Stimulated activated CD8-positive, alpha-beta memory T cell treated with anti-CD3 and anti-CD28 coated beads, Interleukin-15, amount 100 ng/mL, for 24 hours (primary cell): ENCODE measurements at places on chromosomes 4 and X.
A peak's percentile ranks its signal among the peaks of the same experiment; 100 is the strongest.

DNA sequence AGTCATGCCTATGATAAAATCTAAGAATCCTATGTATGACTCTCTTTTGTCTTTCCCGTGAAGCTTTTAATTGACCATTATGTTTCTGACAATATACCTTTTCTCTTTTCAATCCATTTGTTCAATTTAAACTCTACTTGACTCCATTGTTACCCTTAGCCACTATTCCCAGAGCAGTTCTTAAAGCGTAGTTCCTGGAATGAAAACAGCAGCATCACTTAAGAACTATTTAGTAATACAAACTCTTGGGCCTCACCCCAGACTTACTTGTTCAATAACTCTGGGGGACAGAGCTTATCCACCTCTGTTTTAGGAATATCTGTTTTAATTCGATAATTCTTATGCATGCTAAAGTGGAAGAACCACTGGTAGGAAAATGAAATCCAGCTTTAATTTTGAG is 358.4 kb downstream of the PRR32 start:
- DNase-seq: no peak

- no peak for DNase-seq
Observed at GRCh38 chr4:146273204-146273901, 59.0 kb downstream of the REELD1 start.

- DNase-seq: no peak
Observed at GRCh38 chr4:152665691-152666395, 14.0 kb downstream of the TMEM154 start.

DNA sequence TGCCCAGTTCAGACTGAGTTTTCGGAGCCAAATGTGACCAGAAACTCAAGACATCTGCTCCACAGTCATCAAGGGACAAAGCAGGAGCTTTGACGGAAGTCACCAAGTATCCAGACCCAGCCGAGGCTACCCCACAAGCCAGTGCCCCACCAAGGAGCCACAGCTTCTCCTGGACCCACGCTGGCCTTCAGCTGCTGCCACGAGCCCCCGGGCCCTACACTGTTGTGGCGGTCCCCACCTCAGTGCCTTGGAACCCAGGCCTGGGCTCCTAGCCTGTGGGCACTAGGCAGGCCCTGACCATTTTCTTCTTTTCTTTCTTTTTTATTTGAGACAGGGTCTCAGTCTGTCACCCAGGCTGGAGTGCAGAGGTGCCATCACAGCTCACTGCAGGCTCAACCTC is 82.1 kb upstream of the NKX1-1 start:
- DNase-seq: no peak

- DNase-seq: no peak
Observed at GRCh38 chr4:28443801-28444412, 1583.3 kb downstream of the STIM2 start.

GRCh38 chrX:33357606-33358005 is 146.3 kb upstream of the DMD start:
- DNase-seq: no peak

DNA sequence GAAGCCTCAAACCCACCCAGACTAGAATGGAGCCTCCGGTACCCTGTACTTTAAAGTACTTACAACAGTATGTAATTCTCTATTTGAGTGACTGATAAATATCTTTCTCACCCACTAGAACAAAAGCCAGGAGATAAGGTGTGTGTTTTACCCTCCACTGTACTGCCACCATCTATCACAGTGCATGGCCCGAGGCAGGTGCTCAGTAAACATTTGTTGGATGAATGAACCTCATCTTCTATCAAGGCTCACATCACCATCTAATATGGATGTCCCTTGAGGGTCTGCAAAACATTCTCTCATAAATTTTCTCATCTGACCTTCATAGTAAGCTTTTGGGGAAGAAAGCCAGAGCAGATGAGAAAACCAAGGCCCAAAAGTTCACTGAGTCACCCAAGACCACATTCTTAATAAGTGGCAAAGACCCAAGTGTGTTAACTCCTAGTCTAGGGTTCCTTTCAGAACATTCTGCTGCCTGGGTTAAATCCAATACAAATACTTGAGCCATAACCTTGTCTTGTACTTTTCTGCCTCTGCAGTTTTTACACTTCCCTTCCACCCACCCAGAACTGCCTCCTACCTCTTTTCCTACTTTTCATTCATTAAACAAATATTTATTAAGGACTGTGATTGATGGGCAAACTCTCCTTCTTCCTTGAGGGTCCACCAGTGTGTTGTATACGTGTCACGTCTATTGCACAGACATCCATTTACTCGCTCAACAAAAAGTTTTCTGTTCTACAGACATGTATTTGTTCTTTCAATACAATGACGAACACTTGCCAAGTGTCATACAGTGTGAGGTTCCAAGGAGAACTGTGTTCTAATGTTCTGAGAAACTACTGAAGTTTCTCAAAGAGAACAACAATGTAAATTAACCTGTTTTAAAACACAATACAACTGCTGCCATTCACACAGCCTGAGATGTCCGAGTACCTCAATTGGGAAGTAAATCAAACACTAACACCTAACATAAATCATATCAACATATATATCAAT is 35.7 kb downstream of the APBB2 start:
- DNase-seq: no peak

GRCh38 chrX:54808109-54808604 is 612 bp downstream of the MAGED2 start:
- peak; percentile 13 for DNase-seq

DNA sequence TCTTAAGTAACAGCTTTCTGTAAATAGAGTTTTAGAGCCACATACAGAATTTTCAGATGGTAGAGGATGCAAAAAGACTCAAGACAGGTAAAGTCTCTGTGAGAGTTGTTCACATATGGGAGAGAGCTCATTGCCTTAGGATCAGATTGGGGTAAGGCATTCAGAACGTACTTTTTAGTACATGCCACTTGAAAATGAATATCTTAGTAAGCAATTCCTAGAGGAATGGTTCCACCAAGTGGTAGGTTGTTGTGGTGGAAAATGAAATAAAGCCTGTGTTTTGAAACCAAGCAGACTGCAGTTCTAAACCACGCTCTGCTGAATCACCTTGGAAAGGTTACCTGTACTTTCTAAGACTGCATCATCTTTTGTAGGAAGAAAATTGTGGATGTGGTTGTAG is 547.0 kb upstream of the LCORL start:
- no peak for DNase-seq

DNA sequence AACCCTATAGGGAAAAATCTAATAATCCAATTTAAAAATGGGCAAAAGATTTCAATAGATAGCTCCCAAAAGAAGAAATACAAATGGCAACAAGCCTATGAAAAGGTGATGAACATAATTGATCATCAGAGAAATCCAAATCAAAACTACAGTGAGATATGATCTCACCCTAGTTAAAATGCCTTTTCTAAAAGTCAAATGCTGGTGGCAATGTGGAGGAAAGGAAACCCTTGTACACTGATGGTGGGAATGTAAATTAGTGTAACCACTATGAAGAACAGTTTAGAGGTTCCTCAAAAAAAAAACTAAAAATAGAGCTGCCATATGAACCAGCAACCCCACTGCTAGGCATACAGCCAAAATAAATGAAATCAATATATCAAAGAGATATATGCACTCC is 44.5 kb downstream of the STPG2 start:
- no peak for DNase-seq

DNA sequence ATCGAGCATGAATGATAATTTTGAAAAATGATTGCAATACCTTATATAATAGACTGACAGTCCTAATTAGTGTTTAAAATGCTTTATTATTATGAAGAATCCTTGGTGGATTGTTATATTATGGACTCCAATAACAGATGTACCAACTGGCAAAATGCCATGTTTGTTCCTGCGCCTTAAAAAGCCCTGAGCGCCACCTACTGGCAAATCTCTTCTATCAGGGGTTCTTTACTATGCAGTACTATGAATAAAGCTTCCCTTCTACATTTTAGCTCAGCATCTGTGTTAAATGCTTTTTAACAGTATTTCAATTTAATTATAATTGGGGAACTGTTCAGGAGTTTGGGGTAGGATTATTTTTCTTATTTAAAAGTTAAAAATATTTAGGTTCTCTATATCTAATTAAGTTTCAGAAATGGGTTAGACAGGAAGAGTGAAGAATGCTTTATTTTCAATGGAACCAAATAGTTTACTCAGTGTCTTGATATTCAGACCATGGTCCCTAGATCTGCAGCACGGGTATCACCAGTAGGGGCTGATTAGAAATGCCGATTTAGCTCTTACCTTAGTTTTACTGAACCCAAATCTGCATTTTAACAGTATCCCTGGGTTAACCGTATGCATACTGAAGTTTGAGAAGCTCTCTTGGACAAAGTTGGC is 20.0 kb downstream of the CFAP97 start:
- no peak for DNase-seq

- no peak for DNase-seq
Observed at GRCh38 chrX:31287861-31288260, 216.0 kb upstream of the FTHL17 start.

- no peak for DNase-seq
Observed at GRCh38 chr4:184598753-184599491, 50.3 kb downstream of the CASP3 start.
